ENCODE measurements at places on chromosomes 7 and 10.

GRCh38 chr10:3806603-3807002 is 21.6 kb upstream of the KLF6 start:
- no peak for DNase-seq

- no peak for DNase-seq
These were observed 165.4 kb upstream of the DPP6 start for GRCh38 chr7:153886506-153887441.

DNA sequence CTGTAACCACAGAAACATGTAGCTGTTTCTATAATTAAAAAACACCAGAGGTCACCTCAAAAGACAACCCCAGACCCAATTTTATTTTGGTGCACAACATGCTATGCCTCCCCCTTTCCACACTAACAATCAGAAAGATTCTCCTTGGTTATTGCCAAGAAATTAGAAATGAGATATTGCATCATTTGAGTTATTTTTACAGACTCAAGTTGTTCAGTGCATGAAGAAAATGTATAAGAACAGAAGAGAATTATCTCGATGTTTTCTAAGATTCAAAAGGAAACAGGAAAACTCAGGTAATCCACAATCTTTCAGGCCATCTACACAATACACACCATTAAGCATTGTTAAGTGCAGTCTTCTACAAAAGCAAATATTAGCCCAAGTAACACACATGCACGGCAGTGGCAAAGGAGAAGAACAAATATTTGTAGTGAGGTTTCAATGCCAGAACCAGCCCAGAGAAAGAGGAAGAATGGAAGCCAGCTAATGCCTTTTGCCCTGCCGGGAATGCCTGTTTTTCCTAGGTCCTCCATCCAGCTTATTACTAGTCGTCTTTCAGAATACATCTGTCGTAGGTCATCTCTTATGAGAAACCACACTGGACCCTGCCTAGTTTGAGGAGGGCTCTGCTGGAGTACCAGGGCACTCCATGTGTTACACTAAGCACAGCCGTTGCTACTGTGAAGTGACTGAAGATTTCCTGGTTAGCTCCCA is 67.6 kb upstream of the C1GALT1 start:
- no peak for DNase-seq

GRCh38 chr7:24346129-24346528 is 62.1 kb downstream of the NPY start:
- no peak for DNase-seq

- DNase-seq, result no peak
These were observed 95.2 kb downstream of the PRPF18 start for GRCh38 chr10:13681960-13682359.

GRCh38 chr7:116528008-116528789 is 3.4 kb downstream of the CAV1 start:
- no peak for DNase-seq

DNA sequence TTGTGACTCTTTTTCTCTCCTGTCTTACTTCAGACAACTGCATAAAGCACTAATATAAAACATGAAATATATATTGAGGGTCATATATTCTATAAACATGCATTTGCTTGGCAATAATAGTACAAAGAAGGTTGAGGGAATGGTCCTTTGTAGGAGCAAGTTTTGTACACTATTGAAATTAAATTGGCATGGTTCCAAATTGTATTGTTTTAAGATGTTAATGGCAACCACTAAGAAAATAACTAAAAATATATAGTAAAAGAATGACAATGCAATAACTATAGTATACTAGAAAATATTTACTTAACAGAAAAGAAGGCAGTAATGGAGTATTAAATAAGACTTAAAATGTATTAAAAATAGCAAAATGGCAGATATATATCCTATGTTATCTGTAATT is 33.7 kb upstream of the KAT6B start:
- DNase-seq, result no peak

- DNase-seq, result no peak
These were observed 288.0 kb downstream of the FGFR2 start for GRCh38 chr10:121310151-121310711.

DNA sequence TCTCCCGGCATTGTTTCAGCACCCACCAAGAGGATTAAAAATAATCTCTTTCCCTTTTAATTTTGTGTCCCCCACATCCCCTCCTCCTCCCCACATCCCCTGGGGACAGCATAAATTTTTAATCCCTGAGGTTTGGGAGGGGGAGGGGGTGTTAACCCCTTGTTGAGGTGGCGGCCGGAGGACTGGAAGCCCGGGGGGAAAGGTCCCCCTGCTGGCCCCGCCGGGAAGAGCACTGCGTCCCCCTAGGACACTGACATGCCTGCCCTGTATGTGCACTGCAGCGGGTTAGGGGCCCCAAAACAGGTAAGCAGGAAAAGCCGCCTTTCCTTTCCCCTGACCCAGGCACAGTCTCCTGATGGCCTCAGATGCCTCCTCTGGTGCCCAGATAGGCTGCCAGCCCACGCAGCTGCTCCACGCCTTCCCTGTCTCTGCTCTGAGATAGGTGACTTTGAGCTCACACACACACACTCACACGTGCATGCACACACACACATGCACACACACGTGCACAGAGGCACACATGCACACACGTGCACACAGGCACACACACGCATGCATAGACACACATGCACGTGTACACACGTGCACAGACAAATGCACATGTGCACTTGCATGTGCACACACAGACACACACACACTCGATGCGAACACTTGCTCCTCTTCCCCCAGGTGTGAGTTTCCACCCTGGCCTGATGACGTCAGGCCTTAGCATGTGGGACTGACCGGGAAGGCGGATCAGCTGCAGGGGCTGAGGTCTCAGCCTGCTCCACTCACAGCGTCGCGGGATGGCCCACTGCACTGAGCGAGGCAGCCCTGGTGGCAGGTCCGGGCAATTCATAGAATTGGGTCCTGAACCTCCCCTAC is 12.3 kb downstream of the CNPY1 start:
- DNase-seq, result peak; percentile 59

GRCh38 chr10:74706966-74707365 is 119.4 kb upstream of the KAT6B start:
- no peak for DNase-seq

GRCh38 chr10:26543567-26544306 is 105.6 kb downstream of the APBB1IP start:
- no peak for DNase-seq

DNA sequence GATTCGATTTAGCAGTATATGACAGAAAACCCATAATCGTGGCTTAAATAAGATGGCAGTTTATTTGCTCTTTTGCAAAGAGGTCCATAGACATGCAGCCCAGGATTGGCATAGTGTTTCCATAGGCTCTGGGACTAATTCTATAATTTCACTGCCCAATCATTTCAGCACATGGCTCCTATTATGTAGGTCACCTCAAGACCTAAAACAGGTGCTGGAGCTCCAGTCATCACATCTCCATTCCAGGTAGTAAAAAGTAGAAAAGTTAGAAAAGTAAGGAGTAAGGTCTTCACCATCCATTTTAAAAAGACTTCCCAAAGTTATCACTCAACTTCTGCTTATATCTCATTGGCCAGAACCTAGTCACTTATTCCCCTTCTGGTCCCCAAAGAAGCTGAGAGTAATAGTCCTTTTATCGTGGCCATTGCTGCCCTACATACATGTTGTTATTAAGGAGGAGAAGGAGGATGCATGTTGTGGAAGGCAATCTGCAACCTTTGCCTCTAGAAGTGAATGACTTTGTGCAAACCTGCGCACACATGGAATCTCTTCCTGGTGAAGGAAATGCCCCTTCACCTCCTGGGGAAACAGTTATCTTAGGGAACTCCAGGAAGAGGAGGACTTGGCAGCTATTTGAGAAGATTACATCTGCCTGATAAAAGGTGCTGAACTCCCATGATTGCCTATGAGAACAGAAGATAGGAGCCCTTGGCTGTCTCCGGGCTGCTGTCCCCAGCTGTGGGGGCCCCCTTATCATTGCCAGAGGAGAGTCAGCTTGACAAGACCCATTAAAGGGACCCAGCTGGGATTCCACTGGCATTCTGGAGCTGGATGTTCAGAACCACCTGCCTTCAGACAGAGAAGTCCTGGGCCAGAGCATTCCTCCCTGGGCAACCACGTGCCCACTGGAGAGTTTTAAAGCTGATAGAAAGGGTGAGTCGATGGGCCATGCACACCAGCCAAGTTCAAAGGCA is 330.6 kb upstream of the ZMIZ1 start:
- no peak for DNase-seq

GRCh38 chr7:121187222-121187621 is 141.6 kb upstream of the WNT16 start:
- peak; percentile 37 for DNase-seq

DNA sequence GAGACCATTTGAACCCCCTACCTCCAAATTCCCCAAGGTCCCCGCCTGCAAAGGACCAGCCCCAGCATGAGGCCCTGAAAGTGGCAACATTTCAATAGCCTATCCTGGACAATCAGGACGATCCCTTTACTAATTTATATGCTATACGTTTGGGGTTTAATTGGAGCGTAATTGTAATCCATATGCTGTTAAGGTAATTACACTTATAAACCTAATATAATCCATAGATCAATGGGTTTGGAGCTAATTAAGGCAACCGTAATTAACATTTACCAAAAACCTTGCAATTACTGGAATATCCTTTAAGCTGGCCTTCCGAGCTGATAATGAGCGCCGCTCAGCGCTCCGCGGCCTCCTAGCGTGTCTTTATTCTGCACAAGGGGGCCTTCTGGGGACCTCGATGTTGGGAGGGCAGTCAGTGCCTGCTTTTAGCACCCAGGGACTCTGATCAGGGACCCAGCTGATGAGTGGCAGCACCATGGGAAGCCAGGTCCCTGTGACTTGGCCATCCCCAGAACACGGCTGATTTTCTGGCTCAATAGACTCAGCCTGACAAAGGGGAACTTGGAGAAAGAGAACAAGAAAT is 91.2 kb downstream of the LHPP start:
- no peak for DNase-seq

DNA sequence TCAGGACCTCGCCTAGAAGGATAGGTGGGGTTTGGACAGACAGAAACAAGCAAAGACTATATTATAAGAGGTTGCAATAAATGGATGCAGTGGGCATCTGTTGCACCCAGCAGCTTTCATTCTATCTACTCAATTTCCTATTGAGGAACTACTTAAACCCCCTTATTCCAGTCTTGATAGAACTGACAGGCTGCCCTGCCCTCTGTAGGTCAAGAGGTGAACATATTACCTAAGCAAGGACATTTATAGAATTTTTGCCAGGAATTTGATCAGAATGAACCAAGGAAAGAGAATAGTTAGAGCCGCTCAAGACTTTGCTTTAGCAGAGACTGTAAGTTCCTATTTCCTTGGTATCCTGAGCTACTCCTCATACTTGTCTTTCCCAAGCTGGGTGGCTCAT is 9.5 kb downstream of the VTI1A start:
- peak; percentile 62 for DNase-seq

- DNase-seq, result no peak
These were observed 52.5 kb upstream of the CCDC6 start for GRCh38 chr10:59958882-59959281.

- peak; percentile 12 for DNase-seq
These were observed 521.1 kb upstream of the POT1 start for GRCh38 chr7:125450749-125451148.

DNA sequence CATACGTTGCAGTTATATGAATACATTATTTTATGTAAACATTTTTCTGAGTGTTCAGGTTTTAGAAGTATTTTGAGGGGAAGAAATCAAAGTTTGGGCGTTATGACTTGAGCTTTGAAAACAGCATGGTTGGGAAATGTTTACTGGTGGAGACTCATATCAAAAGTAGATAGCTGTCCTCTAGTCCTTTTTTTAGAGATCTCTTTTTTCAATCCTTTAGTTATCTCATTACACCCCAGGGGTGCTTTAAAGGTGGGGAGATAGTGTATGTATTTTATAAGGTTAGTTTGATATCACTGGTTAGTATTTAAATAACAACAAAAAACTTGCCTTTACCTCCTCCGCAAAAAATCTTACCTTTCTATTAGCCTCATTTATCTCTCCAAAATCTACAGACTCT is 2.3 kb downstream of the DMTF1 start:
- no peak for DNase-seq

DNA sequence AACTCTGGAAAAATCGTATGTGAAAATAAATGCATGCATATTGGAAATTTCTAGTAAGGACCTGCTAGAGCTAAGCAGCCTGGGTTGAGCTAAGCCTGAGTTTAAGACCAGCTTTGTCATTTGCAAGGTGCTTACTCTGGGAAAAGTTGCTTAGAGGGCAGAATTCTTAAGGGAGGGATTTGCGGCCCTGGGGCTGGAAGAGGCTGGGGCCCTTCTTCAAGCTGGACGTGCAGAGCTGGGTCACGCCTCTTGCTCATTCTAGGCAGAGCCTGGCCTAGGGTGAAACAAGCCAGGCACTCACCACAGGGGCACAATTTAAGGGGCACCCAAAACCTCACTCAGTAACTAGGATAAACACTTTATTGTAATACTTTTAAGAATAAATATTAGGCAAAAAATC is 137.2 kb downstream of the ARHGAP22 start:
- no peak for DNase-seq

GRCh38 chr10:95865814-95866466 is 41.8 kb upstream of the CC2D2B start:
- no peak for DNase-seq

DNA sequence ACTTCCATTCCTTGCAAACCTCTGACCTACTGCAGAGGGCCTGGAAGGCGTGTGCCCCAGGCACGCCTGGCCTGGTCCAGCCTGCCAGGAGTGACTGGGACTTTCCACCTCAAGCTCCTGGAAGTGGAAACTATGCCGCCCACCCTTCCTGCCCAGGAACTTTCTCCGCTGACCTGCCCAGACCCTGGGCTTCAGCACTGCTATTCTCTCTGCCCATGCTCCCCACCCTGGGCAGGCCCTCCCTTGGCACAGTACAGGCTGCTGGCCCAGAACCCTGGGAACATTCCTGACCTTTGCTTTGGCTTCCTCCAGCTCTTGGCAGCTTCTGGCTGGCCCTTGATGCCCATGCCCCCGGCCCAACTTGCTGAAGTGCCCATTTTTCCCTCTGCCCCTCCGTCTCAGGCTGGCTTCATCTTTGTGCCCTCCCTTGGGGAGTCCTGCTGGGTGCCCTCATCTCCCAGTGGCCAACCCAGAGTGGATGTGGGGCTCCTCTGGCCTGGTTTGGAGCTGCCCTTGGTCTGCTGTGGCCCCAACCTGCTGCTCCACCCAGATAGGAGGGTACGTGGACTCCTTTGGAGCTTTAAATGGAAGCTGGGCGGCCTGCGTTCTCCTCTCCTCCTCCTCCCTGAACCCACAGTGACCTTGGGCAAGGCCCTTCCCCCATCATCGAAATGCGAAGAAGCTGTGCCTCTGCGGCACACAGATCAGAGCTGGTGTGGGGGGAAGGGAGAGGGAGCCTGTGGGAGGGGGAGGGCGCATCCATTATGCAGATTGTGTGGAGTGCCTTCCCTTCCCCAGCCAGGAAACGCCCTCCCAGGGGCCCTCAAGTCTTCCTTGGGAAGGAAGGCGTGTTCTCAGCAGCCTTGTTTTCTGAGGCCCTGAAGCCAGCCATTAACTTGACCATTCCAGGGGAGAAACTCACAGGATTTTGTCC is 3.4 kb downstream of the MMRN2 start:
- no peak for DNase-seq

DNA sequence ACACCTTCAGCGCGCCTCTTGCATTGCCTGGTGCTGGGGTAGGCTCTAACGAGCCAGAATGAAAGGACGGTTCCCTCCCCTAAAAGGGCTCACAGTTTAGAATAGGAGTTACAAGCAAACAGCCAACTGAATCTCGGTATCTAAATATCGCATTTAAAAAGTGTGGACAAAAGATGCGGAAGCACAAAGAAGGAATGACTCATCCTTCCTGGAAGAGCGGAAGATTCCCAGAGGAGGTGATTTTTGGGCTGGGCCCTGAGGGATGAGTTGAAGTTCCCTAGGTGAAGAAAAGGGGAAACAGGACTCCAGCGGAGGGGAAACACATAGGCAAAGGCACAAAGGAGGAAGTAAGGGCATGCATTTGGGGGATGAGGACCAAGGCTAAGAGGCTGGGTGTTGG is 29.9 kb downstream of the SRRM3 start:
- no peak for DNase-seq

- no peak for DNase-seq
These were observed 354.1 kb downstream of the TNS3 start for GRCh38 chr7:47227762-47228177.
